NCI-H526 (cell line): ENCODE measurements at places on chromosomes 6 and 20.

DNA sequence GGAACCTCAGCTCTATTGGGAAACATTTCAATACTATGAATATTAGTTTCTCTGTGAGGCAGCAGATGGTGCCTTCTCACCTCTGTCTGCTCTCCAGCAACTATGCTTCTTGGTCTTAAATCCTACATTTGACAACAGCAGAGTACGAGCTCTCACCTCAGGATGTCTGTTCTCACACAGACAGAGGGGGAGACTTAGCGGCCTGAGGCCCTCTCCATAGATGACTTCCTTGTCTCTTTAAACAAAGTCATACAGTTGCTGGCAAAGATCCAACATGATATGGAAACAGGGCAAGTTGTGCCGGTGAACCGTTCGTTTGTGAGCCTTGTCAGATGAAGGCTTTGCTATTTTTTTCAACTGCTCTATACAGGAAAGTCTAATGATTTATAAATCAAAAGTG is 43.7 kb upstream of the GABRR1 start:
- peak; percentile 23 for DNase-seq

- peak; percentile 41 for DNase-seq
These were observed 868 bp downstream of the SRSF3 start for GRCh38 chr6:36594816-36595643.

DNA sequence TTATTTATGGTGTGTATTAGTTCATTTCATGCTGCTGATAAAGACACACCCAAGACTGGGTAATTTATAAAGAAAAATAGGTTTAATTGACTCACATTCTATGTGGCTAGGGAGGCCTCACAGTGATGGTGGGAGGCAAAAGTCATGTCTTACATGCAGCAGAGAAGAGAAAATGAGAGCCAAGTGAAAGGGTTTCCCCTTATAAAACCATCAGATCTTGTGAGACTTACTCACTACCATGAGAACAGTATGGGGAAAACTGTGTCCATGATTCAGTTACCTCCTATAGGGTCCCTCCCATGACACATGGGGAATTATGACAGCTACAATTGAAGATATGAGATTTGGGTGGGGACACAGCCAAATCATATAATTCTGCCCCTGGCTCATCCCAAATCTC is 150.0 kb upstream of the AHI1 start:
- no peak for DNase-seq

DNA sequence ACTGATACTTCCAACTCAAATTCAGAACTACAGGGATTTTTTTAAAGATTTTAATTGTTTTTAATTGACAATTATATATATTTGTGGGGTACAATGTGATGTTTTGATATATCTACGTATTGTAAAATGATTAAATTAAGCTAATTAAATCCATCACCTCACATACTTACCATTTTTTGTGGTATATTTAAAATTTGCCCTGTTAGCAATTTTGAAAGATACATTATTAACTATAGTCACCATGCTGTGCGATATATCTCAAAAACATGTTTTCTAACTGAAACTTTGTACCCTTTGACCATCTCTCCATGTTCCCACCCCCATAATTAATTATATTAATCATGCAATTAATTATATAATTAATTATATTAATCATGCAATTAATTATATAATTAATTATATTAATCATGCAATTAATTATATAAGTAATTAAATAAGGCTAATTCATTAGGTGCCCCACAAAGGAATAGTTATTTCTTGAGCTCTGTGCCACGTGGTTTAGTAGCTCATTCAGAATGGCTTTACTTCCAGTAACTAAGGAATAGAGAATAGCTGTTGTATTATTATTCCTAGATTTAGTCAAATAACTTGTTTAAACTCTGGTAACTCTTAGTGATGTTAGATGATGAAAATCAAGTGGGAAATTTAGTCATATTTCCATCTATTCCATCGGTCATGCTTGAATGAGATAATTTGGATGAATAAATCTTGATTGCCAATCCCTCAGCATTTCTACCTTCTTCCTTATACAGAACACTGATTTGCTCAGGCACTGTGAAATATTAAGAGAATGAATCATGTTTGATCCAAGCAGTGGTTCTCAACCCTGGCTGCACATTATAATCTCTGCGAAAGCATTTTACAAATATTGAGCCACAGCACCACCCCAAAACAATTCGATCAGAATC is 25.1 kb downstream of the LOC128125822 start:
- peak; percentile 13 for DNase-seq

- DNase-seq = no peak
These were observed 46.3 kb upstream of the STXBP5 start for GRCh38 chr6:147157930-147158329.

DNA sequence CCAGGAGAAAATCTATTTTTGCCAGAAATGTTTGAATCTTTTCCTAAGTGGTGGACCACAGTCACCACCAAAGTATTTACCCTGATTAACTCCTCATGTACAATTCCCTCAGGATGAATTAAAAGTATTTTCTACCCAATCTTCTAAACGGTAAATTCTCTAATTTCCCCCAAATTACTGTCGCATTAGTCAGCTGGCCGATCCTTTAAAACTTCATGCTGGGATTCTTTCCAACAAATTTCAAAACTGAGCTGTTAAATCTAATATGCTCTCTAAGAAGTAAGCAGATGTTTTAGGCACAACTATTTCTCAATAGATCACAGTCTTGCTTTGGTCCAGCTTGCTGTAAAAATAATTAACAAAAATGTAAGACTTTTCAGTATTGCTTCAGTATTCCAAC is 447.2 kb downstream of the FRK start:
- DNase-seq = no peak

- peak; percentile 89 for DNase-seq
These were observed at the start of gene MAD2L1BP for GRCh38 chr6:43635387-43636307. Gene MAD2L1BP (plus strand): TSS chr6:43635840. CDS start chr6:43635876, 36 bp downstream.

DNA sequence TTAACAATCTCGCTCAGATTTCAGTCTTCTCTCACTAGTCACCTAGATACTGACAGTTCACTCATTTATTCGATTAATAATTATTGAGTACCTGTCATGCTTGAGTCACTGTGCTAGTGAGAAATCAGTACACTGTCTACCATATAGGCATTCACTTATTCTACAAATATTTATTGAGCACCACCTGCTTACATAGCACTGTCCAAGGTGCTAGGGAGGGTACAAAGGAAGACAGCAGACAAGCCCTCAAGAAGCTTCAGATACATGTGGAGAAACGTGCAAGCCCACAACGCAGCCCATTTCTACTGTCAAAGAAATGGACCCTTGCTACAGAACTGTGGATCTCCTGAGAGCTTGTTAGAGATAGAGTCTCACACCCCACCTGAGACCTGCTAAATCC is 85.1 kb upstream of the SNAP25 start:
- no peak for DNase-seq

- no peak for DNase-seq
These were observed 43.4 kb downstream of the TNFAIP3 start for GRCh38 chr6:137910424-137910834.

DNA sequence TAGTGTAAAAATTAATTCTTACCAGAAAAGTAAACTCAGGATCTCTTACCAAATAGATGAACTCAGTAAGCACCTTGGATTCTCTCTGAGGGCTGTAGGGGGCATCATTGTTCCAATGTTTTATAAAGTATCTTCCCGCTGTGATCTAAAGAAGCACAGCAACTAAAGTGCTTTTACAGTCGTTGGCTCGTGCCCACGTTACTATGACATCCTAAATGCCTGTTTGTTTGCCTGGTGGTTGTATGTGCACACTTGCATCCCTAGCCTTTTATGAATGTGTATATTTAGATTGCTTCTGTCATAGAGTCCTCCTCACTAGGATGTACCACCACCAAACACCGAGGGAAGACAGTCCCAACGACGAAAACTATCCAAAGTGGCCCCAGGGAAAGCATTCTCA is 34.5 kb downstream of the SLX4IP start:
- peak; percentile 82 for DNase-seq

DNA sequence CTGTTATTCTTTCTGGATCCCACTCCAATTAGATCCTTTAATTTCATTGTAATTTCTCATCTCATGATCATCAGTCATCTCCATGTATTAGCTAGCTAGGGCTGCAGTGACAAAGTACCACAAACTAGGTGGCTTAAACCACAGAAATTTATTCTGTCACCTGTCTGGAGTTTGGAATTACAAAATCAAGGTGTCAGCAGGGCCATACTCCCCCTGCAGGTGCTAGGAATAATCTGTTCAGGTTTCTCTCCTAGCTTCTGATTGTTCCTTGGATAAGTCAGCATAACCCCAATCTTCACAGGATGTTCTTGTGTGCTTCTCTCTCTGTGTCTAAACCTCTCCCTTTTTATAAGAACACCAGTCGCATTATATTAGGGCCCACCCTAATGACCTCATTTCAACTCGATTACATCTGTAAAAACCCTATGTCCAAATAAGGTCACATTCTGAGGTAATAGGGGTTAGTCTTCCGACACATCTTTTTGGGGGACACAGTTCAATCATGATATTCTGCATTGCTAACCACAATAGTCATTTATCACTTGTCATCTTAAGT is 40.5 kb downstream of the BEND6 start:
- DNase-seq = no peak

GRCh38 chr6:166101819-166102419 is 65.7 kb downstream of the TBXT start:
- no peak for DNase-seq

GRCh38 chr6:31829633-31830283 is 2.2 kb downstream of the HSPA1B start:
- DNase-seq = peak; percentile 35

GRCh38 chr6:162485464-162485863 is 242.1 kb downstream of the PRKN start:
- no peak for DNase-seq

DNA sequence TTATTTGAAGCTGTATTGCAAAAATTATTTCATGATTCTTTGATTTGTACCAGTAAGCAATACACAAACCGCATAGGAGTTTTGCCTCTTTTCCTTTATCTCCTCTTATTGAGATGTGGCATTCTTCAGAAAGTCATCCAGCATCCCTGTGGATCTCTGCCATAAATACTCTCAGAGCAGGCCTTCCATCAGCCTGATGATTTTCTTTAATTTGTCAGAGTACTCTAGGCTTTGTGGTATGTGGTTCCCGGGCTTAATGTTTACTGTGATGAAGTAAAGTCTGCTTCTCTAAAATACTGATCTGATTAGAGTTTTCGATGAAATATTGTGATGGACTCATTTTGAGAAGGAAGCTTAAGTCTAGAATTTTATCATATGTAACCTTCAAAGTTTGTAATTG is 31.1 kb upstream of the SLC35D3 start:
- no peak for DNase-seq

GRCh38 chr20:50981714-50982048 is 23.1 kb downstream of the MOCS3 start:
- DNase-seq = no peak

GRCh38 chr6:157653521-157653920 is 169.5 kb upstream of the SNX9 start:
- no peak for DNase-seq

- DNase-seq = peak; percentile 12
These were observed 203.0 kb upstream of the TBX18 start for GRCh38 chr6:84967389-84967788.

DNA sequence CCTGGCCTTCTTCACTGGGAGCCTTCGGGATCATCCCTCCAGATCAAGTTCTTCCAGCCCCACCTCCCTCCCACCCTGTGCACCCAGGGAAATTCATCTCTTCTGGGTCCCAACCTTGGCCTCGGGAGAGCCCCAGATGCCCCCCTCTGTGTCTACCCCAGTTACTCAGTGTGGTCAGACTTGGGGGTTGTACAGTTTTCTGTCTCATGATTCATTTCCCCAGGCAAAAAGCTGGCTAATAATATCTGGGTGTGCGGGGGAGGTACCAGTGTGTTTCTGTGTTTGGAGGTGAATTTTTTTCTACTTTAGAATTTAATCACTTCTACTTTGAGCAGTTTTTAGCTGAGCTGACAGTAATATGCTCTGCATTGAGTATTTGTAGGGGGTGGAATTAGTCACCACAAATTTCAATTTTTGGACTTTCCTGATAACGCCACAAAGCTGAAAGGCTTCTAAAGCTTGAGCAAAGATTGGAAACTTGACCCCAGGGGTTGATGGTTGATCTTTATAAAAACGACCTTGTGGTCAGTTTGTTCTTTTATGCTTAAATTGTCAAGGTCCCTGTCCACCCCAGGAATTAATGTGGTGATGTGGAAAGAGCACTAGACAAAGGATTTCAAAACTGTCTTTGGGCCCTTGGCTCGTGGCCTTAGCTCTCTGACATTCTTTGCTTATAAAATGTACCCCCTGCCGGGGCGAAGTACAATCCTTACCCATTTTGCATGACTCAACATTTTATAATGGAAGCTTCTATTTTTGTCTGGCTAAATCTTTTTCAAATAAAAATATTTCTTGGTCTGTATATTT is 284.7 kb upstream of the TAB2 start:
- no peak for DNase-seq

- DNase-seq = peak; percentile 77
These were observed 204.5 kb upstream of the PRDM1 start for GRCh38 chr6:105881608-105882007.

DNA sequence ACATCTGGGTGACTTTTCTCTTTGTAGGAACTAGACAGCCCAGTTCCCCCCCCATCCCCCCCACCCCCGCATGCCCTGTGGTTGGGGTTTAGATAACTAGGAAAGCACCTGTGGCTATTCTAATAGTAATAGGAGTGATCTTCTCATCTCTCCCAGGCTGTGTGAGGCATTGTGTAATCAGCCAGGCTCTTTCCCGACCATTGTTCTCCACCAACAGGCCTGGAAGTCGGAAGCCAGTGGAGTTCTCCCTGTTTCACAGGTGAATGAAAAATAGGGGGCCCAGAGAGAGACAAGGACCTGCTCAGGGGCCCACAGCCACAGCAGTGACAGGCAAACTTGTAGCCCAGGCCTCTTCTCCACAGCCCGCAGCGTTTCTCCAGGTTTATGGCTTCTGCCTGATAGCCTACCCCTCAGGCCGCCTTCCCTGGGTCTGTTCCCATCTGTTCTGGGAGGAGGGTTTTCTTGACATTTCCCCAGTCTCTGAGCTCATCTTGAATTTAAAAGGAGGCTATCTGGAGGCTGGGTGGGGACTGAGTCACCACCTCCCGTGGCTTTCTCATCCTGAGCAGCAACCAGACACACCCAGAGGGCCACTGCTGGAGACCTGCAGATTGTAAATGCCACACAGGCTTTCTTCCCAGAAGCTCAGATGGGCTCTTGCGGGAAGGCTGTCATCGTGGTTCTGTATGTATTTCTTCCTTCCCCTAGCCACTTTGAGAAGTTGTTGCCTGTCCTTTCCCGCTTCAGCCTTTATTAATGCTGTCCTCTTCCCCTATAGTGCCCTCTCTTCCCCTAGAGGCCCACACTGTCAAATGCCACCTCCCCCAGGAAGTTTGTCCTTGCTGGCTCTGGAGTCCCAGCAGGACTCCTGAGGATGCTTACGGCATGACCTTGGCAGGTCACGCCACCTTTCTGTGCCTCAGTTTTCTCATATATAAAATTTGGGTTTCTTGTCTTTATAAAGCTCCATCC is 75.9 kb upstream of the MYL9 start:
- no peak for DNase-seq

DNA sequence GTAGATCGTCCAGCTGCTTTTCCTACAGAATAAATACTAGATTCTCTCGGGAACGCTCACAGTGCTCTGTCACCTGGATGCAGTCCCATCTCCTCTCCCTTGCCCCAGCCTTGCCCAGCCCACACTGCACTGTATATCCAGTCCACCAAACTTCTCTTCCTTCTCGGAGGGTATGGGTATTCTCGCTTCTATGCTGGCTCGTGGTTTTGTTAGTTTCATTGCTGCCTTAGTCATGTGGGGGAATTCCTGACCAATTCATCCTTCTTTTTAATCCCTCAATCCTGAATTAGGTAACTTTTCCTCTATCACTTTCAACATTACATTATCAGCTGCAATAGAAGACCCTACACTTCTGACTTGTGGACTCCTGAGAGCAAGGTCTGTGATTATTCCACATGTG is 252.4 kb downstream of the GMDS start:
- no peak for DNase-seq
